ENCODE measurements at places on chromosomes 4 and X.

- no peak for DNase-seq
These were observed 56.4 kb upstream of the TMEM150C start for GRCh38 chr4:82618103-82618720.

GRCh38 chrX:153445106-153445855, 575 bp downstream of the TREX2 start:
- no peak for DNase-seq

DNA sequence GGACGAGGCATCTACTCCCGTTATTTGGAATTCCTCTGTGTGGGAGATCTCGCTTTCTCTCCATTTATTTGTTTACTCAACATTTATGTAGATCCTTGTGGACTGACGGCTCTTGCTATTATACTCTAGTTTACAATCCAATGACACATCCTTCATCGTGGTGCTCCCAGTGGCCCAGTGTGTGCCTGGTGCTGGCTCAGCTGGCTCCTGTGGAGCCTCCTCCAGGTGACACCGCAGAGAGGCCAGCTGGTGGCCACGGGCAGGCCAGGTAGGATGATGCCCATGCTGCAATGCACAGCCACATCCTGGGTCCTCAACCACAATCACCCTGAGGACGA, 84.0 kb upstream of the AFAP1 start:
- DNase-seq = no peak

DNA sequence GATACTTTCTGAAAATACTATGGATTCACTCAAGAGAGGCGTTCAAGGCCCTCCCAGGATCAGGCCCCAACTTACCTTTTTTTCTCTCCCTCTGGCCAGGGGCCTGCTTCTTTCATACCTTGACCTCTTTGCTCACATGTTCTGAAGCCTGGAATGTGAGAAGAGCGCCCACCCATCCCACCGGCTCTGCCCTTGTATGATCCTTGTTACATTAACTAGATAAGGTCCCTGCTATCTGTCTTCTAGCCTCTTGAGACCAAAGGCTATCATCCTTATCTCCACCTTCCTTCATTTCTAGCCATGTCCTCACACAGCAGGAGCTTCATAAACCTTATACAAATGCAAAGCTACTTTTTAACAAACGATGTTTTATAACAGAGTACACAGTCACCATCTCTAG, 45.9 kb downstream of the PROM1 start:
- no peak for DNase-seq

- DNase-seq = no peak
These were observed 143.9 kb downstream of the KLHL13 start for GRCh38 chrX:117972711-117973109.

Data from T-cell (primary cell).